ENCODE measurements at places on chromosomes 5 and 9.

GRCh38 chr9:101486693-101487442 lies 46.8 kb upstream of the RNF20 start:
- no peak for DNase-seq

GRCh38 chr9:109035684-109036423 lies 22.6 kb upstream of the CTNNAL1 start:
- DNase-seq = peak; percentile 69

GRCh38 chr5:65204966-65205365 lies 276.8 kb downstream of the ADAMTS6 start:
- DNase-seq = no peak

- DNase-seq = no peak
Observed at GRCh38 chr5:25554077-25554476, 909.3 kb upstream of the CDH10 start.

DNA sequence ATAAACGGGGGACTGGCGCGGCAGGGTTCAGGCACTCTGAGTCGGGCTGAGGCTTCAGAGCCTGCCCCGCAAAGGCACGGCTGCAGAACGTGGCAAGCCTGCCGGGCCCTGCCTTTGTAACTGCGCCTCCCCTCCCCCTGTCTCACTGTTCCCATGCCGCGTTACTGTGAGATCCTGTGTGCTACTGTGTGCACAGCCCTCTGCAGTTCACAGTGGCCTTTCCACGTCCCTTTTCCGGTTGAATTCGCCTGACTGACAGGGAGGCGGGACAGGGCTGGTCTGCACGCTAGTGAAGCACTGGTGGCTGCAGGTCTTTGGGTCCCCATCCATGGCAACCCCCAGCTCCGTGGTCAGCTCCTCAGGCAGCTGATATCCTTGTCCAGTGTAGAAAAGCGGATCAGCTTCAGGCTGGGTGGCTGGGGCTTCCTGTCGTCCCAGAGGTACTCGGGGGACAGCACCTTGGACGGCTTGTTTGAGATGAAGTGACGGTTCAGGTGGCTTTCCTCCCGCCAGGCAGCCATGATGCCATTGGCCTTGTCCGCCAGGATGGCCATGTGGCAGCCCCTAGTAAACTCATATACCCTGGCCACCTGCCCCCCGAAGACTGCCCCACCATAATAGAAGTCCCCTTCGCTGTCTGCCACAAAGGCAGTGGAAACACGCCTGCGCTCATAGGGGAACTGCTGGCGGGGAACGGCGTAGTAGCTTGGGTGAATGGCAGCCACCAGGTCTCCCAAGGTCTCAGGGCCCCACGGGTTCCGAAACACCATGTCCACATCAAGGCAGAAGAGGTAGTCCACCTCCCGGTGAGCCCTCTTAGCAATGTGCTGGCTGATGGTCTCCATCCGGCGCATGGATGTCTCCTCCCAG lies 10.3 kb downstream of the GBGT1 start:
- no peak for DNase-seq

DNA sequence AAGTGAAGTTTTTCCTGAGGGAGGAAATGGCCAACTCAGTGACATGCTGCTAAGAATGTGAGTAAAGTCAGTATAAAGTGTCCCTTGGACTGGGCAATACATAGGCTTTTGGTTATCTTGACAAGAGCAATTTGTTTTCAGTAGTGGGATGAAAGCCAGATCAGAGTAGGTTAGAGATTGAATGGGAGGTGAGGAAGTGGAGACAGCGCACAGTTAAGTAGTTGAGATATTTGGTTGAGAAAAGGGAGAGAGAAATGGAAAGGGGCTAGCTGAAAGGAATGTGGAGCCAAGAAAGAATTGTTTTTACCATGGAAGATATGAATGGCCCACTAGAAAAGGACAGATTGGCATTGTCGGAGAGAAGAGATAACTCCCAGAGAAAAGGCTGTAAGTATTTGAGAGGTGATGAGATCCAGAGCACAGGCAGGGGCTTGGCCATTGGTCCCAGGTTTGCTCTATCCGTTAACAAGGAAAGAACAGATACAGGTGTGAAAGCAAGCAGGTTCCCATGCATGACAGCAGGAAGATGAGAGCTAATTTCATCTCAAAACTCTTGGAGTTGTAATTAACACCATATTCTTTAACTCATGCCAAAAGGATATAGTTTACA lies 392.0 kb downstream of the NR2F1-AS1 start:
- DNase-seq = no peak

DNA sequence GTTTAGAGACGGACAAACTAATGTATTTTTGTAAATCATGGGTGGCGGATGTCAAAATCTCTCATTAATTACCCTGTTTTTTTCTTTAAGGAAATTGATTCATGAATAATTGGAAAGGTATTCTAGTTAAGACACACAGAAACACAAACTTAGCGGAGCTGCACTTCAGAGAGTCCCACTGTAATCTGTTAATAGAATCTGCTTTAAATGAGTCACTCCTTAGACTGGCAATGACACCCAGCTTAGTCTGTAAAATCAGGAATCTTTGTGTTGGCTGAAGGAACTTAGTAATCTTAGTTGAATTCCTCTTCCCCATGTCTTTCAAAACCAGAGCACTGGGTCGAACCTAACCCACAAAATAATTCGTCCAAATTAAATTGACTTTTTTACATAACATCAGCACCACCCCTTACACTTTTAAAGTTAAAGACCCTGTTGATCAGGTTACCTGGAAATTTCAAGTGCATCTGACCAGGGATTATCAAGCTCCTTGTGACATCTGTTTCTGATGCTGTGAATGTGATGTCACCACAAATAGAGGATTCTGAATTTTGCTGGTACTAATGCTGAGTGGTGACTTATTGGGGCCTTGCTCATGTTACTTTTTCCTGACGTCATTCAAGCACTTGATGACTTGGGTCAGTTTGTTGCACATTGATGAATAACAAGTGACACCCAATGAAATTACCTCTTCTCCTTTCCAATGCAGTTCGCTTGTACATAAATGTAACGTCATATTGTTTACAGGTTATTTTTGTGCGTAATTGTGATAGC lies 313.6 kb downstream of the KCTD16 start:
- peak; percentile 3 for DNase-seq

DNA sequence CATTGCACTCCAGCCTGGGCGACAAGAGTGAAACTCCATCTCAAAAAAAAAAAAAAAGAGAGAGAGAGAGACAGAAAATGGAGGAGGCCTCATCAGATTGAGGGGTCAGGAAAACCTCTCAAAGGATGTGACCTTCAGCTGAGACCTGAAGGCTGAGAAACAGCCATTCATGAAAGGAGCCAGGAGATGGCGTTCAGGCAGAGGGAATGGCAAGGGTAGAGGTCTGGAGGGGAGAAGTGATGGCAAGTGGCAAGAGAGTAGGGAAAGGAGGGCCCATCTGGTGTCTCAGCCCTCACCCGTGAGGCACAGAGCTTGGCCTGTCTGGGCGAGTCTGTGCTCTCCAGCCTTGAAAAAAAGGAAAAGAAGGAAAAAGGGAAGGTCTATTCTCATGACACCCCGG lies 17.0 kb downstream of the CAMK2A start:
- no peak for DNase-seq

GRCh38 chr5:79746642-79747569 lies 57.3 kb downstream of the CMYA5 start:
- DNase-seq = no peak

DNA sequence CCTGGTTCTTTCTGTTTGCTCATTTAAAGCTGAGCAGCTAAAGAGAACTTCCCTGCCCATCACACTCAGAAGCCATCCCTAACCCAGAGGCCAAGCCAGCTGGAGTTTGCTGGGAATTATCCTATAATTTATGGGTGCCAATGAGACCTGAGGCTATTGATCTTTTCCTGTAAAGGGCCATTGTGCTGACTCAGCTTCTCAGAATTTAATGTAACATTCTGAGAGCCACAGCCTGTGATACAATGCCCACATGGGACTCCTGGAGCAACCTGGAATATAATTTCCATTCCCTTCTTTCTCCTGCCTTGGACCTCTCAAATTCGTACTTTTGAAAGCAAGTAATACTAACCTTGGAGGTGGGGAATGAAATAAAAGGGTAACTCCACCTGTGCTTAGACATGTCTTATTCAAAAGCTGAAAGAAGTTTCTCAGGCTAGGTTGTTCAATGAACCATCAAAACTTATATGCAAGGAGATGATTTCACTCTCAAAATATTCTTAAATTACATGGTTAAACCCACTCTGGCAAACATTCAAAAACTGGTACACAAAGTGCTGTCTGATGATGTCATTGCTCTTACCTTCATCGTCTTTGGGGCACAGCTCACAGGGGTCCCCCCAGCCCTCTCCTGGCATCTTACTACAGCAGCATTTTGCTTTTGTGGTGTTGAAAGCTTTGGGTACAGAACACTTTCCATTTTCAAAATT lies 206.7 kb downstream of the SLC12A2 start:
- DNase-seq = no peak

DNA sequence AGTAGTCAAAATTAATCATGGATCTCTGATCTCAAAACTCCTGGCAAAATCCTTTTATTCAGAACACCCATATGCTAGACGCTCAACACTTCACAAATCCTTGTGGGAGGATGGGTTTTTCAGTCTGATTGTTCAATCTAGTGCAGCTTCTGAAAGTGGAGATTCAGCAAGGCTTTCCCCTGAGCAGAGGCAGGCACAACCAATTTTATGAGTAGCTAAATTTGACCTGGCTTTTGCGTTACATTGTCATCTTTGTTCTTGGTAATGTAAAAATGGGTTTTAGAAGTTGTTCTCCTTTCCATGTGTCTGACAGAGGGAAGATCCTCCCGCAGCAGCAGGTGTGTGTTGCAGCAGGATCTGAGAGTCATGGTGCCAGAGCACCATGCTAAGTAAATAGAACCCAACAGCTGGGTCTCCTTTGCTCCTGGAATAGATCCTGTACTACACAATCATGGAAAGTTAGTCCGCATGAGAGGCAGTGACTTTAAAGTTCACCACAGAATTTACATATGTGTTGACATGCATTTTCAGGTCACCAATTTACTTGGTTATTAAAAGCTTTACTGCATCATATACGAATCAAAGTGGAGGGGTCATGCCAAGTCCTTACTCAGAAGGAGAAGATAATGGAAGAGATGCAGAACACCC lies 70.1 kb upstream of the MEF2C start:
- DNase-seq = no peak

GRCh38 chr5:61706751-61707150 lies 374.7 kb downstream of the ZSWIM6 start:
- DNase-seq = no peak

- no peak for DNase-seq
Observed at GRCh38 chr9:37030611-37030939, 3.5 kb downstream of the PAX5 start.

GRCh38 chr5:16666130-16666882 lies 49.5 kb upstream of the RETREG1 start:
- no peak for DNase-seq

GRCh38 chr5:174195517-174195916 lies 150.0 kb downstream of the NSG2 start:
- DNase-seq = no peak

DNA sequence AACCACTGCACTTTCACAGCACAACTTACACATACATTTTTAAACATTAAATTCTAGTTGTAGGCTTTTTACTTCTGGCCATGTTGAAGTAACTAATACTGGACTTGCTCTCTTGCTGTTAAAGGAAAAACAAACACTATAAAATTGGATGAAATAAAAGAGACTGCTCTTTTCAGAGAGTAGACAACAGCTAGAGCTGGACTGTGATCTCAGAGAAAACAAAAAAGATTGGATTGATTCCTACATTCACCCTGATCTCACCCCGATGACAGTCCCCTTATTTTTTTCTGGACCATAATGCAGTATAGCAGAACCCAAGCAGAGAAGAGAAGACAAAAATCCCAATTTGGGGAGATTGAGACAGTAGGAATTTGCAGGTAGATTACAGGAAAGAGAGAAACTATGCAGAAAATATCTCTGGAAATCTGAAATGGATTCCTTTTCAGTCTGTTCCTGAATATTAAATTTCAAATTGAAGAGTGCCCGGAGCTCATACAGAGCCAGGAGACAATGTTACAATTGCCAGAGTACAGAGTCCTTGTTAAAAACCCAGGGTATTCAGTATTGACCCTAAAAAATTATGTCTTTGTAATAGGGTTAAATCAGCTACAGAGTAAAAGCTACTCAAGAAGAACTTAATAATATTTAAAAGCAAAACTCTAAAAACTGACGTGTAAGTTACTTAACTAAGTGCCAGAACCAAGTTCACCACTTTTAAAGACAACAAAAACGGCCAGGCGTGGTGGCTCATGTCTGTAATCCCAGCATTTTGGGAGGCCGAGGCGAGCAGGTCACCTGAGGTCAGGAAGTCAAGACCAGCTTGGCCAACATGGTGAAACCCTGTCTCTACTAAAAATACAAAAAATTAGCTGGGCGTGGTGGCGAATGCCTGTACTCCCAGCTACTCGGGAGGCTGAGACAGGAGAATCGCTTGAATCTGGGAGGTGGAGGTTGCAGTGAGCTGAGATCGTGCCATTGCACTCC lies 208.6 kb downstream of the MPDZ start:
- DNase-seq = no peak

- no peak for DNase-seq
Observed at GRCh38 chr5:79707535-79707934, 17.9 kb downstream of the CMYA5 start.

DNA sequence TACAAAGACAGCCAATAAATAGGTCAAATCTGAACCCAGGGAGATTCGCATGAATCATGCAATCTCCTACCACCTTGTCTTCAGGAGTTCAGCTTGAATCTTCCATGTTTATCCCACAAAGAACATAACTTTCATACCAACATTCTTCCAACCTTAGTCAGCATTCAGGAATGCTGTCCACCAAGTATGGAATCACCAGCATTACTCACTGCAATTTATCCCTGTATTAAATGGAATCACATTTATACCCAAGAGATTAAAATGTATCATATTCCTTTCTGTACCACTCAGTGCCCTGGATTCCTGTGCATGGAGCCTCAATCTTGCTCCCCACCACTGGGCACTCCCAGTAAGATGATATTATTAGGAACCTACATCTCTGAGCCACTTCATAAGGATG lies 162.6 kb downstream of the GLIS3 start:
- DNase-seq = peak; percentile 30

GRCh38 chr5:73558950-73559349 lies 6.5 kb downstream of the ANKRA2 start:
- no peak for DNase-seq

GRCh38 chr5:43855452-43855851 lies 252.5 kb downstream of the NNT start:
- no peak for DNase-seq

- DNase-seq = no peak
Observed at GRCh38 chr5:78058625-78059024, 235.9 kb downstream of the AP3B1 start.

GRCh38 chr5:107502676-107503060 lies 168.1 kb downstream of the EFNA5 start:
- no peak for DNase-seq

DNA sequence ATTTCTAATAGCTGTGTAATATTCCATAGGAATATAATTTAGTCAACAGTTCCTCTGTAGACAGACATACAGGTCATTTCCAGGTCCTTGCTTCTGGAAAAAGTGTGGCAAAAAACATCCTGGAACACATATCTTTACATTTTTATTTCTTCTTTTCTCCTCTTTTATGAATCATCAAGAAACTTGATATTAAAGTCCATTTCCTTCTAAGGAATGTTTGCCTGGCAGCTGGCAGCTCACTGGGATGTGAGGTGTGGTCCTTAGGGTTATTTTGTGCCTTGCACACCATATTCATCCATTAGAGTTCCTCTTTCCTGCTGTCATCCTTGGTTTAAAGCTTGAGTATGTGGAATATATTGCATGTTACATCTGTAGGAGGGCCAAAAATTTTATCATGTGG lies 122.0 kb downstream of the GALNT10 start:
- no peak for DNase-seq

GRCh38 chr5:128665747-128666355 lies 127.8 kb upstream of the FBN2 start:
- no peak for DNase-seq
